ENCODE measurements at places on chromosomes 5 and 9. TPM values are rescaled to one million over a fixed set of nuclear protein-coding genes. Genes with fewer than 3 reads are reported as not detected.

- DNase-seq: no peak
Observed at GRCh38 chr9:26335116-26335515, 557.5 kb downstream of the CAAP1 start.

- DNase-seq: peak; percentile 47
Observed at GRCh38 chr9:81635521-81636254, 53.7 kb downstream of the TLE1 start.

- DNase-seq: no peak
Observed at GRCh38 chr9:127848756-127849504, 5.5 kb downstream of the ENG start.

DNA sequence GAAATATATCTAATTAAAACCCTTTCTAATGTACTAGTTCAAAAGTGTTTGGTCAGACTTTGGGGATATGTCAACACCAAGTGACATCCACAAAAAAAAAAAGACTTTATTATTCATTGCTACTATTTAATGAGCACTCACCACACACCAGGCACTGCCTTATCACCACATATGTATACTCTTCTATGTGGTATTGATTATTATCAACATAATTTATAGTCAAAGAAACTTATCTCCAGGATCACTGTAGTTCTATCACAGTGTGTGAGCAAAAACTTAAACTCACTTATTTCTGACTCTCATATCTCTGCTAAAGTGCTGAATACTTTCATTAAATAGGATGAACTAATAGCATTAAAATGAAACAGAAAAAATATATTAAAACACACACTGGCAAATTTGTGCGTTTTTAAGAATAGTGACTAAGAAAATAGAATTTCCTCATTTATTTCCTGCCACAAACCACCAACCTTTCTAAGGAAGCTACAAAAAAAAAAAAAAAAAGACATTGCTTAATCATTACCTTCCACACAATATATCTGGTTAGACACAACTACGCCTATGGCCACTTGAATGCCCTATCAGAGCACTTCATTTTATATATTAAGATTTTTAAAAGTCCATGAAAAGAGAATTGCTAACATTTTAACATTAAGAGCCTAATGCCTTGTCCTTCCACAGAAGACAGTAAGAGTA lies 12.8 kb downstream of the SLCO4C1 start:
- DNase-seq: no peak

- no peak for DNase-seq
Observed at GRCh38 chr5:148873120-148873519, 46.7 kb downstream of the ADRB2 start.

DNA sequence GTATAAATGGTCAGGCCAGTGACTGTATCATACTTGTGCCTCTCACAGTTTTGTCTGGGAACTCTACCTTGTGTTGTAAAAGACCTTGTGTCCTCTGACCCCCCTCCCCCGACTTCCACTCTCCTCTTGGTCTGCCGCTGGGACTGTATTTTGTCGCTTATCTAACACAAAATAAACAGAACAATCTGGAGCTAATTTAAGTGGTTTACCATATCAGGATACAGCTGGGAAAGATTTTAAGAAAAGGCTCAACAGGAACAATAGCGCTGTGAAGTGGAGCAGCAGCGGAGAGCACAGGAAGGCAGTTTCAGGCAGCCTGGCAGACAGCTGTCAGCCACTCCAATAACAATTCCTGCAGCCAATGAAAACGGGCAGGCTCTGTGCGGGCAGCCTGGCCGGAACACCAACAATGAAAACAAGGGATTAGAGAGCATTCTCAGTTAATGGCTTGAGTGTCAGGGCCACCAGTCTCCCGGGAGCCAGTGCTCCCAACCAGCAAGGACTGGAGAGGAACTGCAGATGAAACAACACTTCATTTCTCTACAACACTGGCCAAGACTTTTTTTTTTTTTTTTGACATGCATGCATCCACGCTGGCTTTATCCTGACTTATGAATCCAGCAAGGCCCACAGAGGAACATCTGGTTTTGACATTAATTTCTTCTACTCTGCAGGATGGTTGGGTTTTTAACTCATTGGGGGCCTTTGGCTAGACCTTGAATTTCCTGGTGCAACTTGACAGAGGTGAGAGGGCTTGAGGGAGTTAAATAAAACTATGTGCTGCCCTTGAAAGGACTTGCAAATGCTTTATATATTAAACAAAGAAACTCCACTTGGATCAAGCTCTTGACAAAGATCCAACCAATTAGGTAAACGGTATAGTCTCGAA lies 76.7 kb downstream of the ARSB start:
- DNase-seq: peak; percentile 85

- no peak for DNase-seq
Observed at GRCh38 chr5:80369521-80369920, 38.3 kb upstream of the ZFYVE16 start.

GRCh38 chr9:18442629-18443491 lies 31.1 kb upstream of the ADAMTSL1 start:
- DNase-seq: peak; percentile 91

- DNase-seq: no peak
Observed at GRCh38 chr9:3125602-3126405, 281.9 kb upstream of the PUM3 start.

DNA sequence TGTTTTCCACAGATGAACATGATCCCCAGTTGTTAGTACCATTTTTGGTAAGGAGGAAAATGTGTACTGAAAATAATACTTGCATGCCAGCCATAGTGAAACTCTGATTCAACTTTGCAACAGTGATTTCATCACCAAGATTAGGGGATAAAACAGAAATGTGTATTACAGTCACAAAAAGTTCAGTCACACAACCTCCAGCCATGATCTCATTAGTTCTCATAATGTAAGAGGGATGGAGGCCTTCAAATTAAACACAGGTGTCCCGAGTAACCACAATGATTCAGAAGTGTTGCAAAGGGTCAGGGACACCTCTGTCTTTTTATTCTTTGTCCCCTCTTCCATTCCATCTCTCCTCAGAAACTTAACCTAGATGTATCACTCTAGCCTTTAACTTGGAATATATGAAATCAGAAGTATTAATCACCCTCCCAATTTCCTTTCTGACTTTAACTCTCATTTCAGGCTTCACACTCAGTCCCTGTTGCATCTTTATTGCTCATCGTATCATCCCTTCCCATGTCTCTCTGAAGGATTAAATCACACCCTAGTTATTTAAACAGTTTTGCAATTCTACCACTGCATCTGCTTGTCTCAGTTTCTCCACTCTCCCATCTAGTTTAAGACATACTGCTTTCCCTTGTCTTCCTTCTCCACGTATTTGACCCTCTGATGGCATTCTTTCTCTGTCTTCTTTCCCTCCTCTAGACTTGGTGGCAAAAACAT lies 291.2 kb downstream of the ADAMTS6 start:
- DNase-seq: peak; percentile 98

FEM1C gene
- total RNA-seq: 31.7 TPM

TSSK1B gene
- 1.4 TPM for total RNA-seq

NFIB gene
- total RNA-seq: 111 TPM

PCDHB6 gene
- total RNA-seq: not detected

PCDHB7 gene
- 0.63 TPM for total RNA-seq

ACSL6 gene
- not detected for total RNA-seq

ACOT12 gene
- total RNA-seq: not detected

TAS2R1 gene
- total RNA-seq: not detected

SLC45A2 gene
- total RNA-seq: 0.09 TPM

PCDHB14 gene
- total RNA-seq: 0.45 TPM

TLX3 gene
- total RNA-seq: not detected

WDR38 gene
- total RNA-seq: not detected

RMRP gene
- 966 TPM for total RNA-seq

Measured in fibroblast of the aortic adventitia (primary cell).